ENCODE measurements at places on chromosomes 16 and 17.
A peak's percentile ranks its signal among the peaks of the same experiment; 100 is the strongest.

DNA sequence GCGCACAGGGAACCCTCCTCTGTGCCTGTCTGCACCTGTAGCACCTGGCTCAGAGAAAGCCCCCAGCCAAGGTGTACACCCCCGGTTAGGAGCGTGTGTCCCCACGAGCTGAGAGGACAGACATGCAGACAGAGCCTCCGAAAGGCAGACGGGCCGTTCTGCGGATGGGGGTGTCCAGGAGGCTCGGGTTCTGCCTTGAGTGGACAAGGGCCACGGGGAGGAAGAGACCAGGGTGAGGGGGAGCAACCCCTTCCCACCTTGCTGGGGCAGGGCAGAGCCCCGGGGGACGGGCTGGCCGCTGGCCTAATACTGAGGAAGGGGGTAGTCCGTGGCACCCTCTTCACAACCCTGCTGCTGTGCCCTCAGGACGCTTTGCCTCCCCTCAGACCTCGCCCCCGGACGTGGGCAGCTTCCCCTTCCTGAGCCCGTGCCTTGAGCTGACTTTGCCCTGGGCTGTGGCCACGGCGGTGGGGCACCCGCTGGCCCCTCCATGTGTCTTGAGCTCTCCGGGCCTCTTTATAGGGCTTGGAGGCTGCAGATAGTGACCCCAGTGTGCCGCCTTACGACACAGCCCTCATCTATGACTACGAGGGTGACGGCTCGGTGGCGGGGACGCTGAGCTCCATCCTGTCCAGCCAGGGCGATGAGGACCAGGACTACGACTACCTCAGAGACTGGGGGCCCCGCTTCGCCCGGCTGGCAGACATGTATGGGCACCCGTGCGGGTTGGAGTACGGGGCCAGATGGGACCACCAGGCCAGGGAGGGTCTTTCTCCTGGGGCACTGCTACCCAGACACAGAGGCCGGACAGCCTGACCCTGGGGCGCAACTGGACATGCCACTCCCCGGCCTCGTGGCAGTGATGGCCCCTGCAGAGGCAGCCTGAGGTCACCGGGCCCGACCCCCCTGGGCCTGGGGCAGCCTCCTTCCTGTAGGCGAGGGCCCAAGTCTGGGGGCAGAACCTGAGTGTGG, 5.7 kb downstream of the SLC22A31 start:
- DNase-seq, result no peak

- no peak for DNase-seq
Observed at GRCh38 chr16:63539276-63539675, 1503.0 kb upstream of the CDH8 start.

DNA sequence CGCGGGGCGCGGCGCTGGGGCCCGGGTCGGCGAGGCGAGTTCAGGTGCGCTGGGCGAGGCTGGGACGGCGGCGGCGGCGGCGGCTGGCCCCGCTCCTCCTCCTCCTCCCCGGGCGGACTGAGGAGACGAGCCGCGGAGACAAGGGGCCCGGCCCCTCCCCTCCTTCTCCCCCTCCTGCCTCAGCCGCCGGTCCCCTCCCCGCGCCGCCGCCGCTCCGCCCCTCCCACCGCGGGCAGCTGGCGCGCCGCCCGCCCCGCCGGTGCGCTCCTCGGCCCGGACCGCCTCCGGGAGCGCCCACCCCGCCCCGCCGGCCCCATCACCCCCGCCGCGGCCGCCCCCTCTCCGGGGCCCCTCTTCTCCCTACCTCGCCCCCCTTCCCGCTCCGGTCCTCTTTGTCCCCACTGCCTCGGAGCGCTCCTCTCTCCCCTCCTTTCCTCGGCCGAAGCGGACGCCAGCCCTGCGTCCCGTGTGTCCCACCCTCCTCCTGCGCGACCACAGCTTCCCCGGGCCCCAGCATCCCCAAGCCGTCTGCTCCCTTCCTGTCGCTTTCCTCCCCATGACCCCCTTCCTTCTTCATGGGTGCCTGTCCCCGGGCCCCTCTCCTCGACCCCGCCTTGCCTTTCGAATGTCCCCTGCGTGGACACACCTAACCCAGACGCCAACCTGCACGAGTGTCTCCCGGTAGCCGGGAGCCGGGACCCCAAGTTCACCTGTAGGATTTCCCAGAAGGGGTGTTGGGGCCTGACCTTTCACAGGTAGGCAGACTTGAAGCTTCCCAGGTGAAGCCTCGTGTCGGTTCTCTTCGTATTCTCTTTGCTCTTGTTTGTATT, at the start of gene TOX3:
TSS of gene TOX3 (minus strand) at position 140 of the 830 bp plus-strand sequence. CDS start 420 bp downstream, outside the sequence.
- no peak for DNase-seq

DNA sequence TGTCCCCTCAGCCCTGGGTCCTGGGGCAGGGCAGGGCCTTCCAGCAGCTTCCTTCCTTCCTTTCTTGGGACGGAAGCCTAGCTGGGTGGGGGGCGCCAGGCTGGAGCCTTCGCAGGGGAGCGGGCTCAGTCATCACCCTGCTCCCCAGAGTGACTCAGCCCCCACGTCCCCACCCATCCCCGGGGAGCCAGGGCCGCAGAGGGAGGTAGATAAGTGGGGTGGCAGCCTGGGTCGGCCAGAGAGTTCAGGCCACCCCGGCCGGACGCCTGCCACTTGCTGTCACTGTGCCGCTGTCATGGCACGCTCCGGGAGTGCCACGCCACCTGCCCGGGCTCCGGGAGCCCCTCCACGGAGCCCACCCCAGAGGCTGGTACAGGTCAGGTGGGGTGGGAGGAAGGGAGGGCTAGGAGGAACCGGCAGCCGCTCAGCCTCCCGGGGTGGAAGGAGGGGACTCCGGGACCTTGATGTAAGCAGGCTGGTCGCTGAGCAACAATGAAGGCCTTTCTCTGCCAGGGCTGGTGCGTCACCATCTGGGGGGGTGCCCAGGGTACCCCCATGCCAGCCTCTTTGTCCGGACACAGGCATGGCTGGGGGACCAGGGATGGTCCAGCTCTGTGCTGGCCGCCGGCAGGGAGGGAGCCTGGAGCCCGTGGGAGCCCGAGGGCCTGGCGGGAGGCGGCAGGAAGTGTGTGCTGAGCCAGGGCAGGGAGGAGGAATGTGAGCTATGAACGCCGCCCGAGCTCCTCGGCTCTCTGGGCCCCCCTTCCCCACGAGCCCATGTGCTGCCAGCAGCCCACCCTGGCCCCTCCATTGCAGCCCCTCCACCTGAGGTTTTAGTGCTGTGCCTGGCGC, 6.6 kb downstream of the NHERF2 start:
- no peak for DNase-seq

GRCh38 chr17:82248815-82249674, 20.2 kb downstream of the SLC16A3 start:
- no peak for DNase-seq

- no peak for DNase-seq
Observed at GRCh38 chr16:69270831-69271230, 40.3 kb upstream of the VPS4A start.

DNA sequence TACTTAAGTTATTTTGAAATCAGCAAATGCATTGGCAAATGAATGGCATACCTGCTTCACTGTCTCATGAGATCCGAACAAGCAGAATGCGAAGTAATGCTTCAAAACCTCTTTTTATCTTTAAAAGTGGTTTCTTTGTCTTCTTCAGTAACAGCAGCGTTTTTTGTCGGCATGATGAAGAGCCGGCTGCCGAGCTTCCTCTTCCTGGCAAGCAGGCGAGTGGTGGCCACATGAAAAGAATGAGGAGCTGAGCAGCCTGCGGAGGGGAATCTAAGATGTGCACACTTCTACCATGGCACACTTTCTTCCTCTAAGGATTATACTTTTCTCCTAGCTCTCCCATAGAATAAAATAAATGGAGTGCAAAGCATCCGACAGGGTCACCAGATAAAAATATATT, 42.4 kb upstream of the AKTIP start:
- DNase-seq, result no peak

DNA sequence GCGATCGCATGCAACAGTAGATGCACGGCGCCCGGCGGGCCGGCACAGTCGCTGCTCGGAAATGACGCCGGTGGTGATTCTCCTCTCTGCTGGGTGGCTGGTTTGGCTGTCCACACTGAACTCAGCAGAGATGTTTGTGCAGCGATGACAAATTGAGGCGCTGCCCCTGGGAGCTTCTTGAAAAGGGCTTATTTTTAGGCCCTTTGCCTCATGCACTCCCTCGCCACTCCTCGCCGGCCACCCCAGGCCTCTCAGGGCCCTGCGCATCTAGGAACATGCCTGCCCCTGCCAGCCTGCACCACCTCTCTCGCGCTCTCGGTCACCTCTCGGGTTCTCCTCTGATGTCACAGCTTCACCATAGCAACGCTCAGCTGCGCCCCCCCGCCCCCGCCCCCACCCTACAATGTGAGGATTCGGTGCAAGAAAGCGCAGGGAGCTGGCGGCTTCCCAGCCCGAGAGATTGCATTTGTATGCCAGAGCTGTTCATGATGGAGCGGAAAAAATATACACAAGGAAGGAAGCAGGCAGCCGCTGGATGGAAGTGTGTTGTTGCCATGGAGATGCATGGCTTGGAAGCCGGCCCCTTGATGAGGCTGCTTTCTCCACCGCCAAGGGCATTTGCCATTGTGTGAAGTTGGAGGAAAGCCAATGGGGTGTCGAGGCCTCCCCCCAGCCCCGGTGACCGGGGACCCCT, 81.3 kb upstream of the PLCG2 start:
- DNase-seq, result no peak

DNA sequence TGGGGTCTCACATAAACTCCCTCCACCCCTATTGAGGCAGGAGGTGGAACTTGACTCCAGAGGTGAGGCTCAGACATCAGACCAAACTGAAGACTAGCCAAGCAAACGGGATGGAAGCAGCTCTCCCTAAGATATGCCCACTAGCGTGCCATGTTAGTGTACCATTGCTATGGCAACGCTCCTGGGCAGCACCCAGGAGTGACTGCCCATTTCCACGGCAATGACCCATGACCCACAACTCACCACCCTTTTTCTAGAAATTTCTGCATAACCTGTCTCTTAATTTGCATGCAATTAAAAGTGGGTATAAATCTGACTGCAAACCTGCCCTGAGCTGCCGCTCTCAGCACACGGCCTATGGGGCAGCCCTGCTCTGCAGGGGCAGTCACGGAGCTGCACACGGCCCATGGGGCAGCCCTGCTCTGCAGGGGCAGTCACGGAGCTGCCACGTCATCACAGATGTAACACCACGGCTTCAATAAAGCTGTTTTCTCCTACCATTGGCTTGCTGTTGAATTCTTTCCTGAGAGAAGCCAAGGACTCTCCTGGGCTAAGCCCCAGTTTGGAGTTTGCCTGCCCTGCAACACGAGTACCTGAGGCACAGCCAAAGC, 164.3 kb downstream of the RBFOX3 start:
- DNase-seq, result no peak

- no peak for DNase-seq
Observed at GRCh38 chr16:4947722-4948503, 10.2 kb upstream of the SEC14L5 start.

DNA sequence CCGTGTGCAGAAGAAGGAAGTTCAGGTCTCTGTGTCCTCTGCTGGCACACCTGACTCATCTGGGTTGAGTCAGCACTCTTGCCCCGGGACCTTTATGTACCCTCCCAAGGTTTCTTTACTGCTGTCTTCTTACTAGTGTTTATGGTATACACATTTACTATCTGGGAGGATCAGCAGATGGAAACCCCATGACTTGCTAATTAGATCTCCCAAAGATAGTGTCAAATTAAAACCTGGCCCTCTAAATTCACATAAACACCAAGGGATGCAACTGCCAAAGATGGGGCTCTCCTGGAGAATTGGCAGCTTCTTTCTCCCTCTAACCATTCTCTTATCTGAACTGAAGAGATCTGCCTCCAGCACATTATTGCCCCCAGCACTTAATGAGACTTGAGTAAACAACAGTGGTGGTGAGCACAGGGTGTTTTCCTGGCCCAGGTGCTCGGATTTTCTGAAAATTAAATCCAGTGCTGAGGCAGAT, 718.1 kb upstream of the SOX9 start:
- DNase-seq, result no peak

- DNase-seq, result peak; percentile 15
Observed at GRCh38 chr17:76791053-76791980, 53.4 kb downstream of the MFSD11 start.

DNA sequence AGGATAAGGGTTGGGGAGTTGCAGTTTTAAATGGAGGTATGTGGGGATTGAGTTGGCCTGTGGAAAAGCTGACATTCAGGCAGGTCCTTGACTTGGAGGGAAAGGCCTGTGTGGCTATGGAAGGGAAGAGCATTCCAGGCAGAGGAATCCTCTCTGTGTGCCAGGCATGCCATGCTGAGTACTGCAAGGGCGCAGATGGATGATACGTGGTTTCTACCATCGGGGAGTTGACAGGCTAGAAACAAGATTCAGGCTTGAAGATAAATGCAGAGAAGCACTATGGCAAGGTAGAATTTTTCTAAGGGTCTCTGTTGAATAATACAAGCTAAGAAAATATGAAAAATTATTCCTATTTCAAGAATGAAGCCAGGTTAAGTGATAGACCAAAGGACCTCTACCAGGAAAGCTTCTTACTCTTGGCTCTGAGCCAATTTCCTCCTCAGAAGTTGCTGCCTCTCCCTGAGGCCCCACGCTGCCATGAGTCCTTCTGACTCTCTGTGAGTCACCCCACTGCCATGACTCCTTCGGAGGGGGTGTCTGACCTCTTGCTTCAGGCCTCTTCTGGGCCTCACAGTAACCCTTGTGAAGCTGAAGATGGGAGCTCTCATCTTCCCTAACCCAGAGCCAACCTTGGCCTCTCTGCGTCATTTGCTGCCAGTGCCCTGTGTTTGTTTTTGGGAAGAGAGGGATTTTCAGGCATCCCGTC, 75.8 kb downstream of the WNT3 start:
- no peak for DNase-seq

DNA sequence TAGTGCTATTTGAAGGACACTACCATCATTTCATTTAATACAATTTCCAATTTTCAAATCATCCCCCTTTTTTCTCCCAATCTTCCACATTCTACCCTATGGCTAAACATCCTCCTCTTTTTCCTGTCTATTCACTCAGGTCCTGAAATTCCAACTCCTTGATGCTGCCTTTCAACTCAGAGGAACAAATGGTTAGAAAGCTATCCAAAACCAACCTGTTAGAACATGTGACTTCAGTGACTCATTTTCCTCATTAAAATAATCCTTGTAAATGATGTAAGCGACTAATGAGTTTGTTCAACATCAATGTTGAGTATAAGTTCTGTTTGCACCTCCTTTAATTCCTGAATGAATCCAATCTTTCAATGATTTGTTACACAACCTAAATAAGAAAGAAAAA, 5.5 kb downstream of the PSMD12 start:
- DNase-seq, result no peak

DNA sequence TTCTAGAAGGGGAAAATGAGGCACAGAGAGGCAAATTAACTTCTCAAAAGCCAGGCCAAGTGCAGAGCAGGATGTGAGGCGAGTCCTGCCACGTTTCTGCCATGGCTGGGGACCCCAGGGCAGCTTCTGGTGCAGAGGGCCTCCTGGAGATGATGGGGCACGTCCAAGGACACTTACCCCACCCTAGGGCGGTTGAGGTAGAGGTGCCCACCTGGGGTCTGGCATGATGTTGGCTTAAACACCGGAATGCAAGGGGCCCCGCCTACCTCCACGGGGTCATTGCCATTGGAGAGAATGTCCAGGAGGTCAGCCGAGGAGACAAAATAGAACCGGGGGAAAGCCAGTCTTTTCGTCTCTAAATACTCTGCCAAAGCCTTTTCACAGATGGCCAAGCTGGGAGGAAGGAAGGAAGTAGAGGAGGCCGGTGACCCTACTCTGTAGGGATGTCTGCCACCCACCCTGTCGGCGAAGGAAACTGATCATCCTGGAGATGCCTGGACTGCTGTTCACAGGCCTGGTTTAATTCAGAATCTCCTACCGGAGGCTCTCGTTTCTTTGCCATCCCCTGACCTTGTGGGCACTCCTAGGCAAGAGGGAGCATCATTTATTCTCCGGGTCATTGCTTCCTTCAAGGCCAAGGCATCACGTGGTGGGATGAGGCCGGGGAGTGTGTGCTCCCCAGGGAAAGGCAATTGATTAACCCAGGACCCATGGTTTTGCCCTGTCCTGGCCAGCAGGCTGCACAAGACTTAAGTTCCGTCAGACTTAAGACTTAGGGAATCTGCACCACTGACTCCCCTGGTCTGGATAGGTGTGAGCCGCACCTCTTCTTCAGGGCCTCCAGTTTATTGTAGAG, 70.5 kb downstream of the DNAH17 start:
- DNase-seq, result no peak

Measured in GM18507 (cell line).